ENCODE measurements at places on chromosomes 1 and 21. TPM values are rescaled to one million over a fixed set of nuclear protein-coding genes. Genes with fewer than 3 reads are reported as not detected.

The ACTL8 gene
- not detected for total RNA-seq

The PTGFR gene
- 0.09 TPM for total RNA-seq

The RNASEL gene
- 0.33 TPM for total RNA-seq

The PLA2G2D gene
- total RNA-seq: not detected

The CNKSR1 gene
- total RNA-seq: not detected

The DNAJC28 gene
- 1.8 TPM for total RNA-seq

The DCST2 gene
- total RNA-seq: 0.11 TPM

The SLC9C2 gene
- not detected for total RNA-seq

The SERINC2 gene
- total RNA-seq: 6.5 TPM

The XPR1 gene
- 37.8 TPM for total RNA-seq

The CCDC181 gene
- not detected for total RNA-seq

The KRTAP10-4 gene
- not detected for total RNA-seq

The TMEM82 gene
- total RNA-seq: not detected

The KCNH1 gene
- total RNA-seq: not detected

The SIM2 gene
- not detected for total RNA-seq

The APOBEC4 gene
- not detected for total RNA-seq

The LORICRIN gene
- total RNA-seq: not detected

The CSF3R gene
- not detected for total RNA-seq

The FAM167B gene
- total RNA-seq: 0.17 TPM

The S100B gene
- not detected for total RNA-seq

The LYPD8 gene
- total RNA-seq: not detected

Data from dermis lymphatic vessel endothelial cell (primary cell).